ENCODE measurements at places on chromosomes 12 and 14. TPM values are rescaled to one million over a fixed set of nuclear protein-coding genes. Genes with fewer than 3 reads are reported as not detected.

DNA sequence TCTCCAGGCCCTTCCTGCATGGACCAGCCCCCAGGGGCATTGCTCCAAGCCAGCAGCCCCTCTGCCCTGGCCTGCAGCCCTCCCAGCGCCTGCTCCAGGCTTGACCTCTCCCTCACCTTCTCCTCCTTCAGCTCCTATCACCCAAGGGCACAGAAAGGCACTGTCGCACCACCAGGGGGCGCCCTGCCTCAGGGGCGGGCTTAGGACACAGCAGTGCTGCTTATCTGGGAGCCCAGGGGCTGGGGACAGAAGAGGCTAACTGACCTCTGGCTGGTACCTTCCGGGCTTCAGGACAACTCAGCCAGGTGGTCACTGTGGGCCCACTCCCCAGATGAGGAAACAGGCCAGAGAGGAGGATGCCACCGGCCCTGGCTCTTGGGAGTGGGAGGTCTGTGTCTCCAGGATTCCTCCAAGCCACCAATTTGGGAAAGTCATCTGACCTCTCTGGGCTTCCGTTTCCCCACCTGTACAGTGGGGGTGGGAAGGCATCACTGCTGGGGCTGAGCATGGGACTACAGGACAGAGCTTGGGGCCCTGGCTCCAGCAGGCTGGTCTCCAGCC lies 25.3 kb upstream of the GPR132 start:
- DNase-seq = peak; percentile 91

GRCh38 chr14:75979071-75979571 lies 2.7 kb downstream of the TGFB3 start:
- peak; percentile 51 for DNase-seq

GRCh38 chr14:62854951-62855350 lies 190.3 kb downstream of the KCNH5 start:
- DNase-seq = no peak

The SERPINA12 gene
- not detected for total RNA-seq

DNA sequence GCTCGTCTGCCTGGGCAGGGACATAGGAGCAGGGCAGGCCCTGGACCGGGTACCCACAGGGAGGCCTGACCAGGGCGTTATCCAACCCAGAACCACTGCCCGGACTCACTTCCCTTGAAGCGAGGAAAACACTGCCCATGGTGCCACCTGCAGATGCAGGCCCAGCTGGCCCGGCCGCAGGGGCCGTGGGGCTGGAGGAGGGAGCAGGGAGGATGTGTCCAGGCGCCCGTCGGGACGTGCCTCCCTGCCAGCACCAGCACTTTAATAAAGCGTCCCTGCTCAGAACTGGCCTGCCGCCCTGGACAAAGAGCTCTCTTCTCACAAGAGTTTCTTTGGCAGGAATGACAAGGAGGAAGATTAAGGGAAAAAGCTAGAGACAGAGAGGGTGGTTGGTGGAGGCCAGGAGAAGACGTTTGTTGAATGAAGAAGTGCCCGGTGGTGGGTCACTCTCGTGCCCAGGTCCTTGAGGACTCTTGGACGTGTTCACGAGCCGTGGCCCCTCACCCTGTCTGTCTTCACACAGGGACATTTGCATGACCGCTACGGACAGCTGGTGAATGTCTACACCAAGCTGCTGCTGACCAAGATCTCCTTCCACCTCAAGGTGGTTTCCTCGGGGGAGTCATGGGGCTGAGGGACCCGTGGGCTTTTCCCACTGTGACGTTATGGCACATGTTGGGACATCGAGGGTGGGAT lies 14.2 kb downstream of the HIP1R start:
- DNase-seq = no peak

DNA sequence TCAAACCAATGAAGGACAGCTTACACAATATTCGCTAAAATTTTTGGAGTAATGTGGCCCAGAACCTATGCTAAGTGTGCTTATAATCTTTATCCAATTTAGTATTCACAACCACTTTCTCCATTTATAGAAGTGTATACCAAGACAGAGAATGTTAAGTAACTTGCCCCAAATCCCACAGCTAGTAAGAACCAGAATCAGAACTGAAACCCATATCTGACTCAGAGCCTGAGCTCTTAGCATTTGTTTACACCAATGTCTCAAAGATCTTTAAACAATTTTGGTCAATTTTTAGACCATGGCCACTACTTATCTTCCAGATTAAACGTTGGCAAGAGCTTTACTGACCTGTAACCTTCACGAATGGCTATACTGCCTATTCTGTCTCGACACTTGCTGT lies 53.0 kb downstream of the PAPLN start:
- DNase-seq = no peak
